ENCODE measurements at places on chromosomes 2 and 18.
A peak's percentile ranks its signal among the peaks of the same experiment; 100 is the strongest.

- no peak for DNase-seq
Measured at GRCh38 chr2:73227086-73227485, 6.0 kb downstream of the PRADC1 start.

DNA sequence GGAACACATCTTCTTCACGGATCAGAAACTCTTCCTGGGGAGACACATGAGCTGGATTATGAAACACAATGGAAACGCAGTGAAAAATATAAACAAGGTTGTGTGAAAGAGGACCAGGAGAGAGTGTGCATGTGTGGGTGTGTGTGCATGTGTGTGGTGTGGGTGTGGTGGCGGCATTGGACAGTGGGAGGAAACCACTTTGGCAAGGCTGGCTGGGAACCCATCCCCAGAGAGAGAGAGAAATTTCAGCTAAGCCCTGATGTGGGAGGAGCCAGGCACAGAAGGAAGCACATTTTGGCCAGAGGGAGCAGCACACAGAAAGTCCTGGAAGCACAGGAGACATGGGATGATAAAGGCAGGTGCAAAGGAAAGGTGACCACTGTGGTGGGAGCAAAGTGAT, 147.6 kb upstream of the COPS8 start:
- no peak for DNase-seq

DNA sequence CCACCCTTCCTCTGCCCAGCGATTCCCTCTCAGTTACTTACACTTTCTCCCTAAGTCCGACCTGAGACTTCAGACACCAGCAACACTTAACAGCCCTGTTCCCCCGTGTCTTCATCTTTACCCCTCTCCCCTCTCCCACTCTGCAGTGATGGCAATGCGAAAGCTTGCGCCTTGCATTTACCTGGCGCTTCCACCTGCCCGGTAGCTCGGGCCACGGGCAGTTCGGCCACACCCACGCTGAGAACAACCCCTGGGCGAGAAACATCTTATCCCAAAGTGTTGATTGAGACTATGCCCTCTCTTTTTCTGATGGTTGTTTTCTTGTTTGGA, 558 bp downstream of the DNAJC10 start:
- no peak for DNase-seq

GRCh38 chr2:41899189-41899588, 148.6 kb upstream of the PKDCC start:
- no peak for DNase-seq

GRCh38 chr2:149884871-149885270, 297.3 kb upstream of the MMADHC start:
- DNase-seq, result no peak

- DNase-seq, result no peak
Measured at GRCh38 chr2:188028739-188029138, 262.9 kb upstream of the GULP1 start.

DNA sequence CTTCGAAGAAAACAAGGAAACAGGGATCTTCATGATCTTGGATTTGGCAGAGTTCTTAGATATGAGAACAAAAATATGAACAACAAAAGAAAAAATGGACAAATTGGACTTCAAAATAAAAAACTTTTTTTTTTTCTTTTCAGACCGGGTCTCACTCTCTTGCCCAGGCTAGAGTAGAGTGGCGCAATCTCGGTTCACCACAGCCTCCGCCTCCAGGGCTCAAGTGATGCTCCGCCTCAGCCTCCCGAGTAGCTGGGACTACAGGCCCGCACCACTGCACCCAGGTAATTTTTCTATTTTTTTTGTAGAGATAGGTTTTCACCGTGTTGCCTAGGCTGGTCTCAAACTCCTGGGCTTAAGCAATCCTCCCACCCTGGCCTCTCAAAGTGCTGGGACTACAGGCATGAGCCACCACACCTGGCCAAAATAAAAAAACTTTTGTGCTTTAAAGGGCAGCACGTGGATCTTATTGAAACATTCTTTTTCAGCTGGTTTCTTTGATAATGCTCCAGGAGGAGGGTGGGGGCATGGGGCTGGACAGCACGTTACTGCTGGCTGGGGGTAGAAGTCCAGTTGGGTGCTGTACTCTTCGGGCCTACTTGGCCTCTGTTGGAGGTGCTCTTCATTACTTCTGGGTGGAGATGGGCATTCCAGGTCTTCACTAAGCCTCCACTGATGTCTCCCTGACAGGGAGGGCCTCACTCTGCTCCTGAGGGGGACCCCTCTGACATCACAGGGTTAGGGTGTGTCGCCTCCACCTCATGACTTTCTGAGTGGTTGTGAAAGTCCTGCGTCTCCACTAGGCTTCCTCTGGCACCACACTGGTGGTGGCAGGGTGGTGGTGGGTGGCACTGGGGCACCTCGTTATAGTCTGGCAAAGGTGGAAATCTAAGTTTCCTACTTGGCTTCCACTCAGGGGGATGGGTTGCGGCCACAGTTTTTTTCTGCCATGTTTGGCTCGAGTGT, 150.5 kb upstream of the XPO1 start:
- no peak for DNase-seq

GRCh38 chr2:21333684-21334083, 209.9 kb downstream of the TDRD15 start:
- DNase-seq, result no peak

- DNase-seq, result peak; percentile 70
Measured at GRCh38 chr18:68623342-68623741, 91.6 kb downstream of the TMX3 start.

- DNase-seq, result no peak
Measured at GRCh38 chr2:212841460-212841859, 302.9 kb upstream of the ERBB4 start.

GRCh38 chr2:161842736-161843433, 218.7 kb downstream of the SLC4A10 start:
- DNase-seq, result no peak

DNA sequence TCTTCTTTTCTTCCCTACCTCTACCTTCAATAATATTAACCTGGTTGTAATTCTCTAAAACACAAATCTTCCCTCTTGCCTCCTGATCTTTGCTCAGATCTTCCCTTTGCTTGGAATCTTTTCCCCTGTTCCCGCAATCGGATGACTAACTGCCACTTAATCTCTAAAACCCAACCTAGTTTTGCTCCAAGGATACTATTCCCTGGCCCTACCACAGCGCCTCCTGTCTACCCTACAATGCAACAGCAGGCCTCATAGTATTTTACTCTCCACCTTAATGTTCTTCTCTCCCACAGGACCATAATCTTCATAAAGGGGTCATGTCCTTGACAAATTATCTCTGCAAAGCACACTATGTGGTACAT, 246.8 kb upstream of the TNP1 start:
- peak; percentile 14 for DNase-seq

DNA sequence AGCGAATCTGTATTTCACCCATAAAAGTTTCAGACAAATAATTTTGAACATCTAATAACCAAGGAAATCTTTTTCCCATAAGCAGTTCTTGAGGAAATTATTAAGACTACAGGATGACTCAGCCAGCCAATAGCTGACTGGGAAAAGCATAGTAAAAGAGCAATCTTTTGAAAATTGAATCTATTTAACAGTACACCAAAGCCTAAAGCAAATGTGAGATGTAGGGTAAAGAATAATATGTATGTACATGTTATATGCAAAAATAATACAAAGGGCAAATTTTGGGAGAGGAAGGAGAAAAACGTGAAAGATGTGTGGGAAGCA, 12.6 kb upstream of the KDSR start:
- DNase-seq, result no peak

DNA sequence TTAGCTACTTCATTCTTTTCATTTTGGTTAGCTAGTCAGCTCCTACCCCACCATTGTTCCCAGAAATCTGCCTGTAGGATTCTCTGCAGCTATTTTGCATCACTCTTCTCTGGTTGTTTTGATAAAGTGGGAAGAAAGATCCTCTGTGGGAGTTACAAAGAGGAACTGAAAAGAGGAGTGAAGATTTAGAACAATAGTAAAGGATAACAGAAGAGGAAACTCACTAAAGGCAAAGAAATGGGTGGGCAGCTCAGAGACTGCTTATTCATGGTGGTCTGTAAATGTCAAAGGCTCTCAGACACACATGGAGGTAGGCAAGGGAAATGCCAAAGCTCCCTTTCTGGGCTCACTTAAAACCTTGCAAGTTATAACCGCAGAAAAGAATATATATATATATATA, 17.2 kb upstream of the CD207 start:
- DNase-seq, result no peak

DNA sequence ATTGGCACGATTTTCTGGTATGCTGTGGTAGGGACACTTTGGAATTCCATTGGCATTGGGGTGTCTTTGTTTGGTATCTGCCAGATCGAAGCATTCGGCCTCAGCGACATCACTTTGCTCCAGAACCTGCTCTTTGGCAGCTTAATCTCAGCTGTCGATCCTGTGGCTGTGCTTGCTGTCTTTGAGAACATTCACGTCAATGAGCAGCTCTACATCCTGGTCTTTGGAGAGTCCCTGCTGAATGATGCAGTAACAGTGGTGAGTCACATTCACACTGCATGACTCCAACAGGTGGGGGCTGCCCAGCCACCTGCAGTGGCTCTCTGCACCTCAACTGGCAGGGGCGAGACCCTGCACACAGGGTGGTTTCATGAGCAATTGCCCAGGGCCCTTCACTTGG, 38.4 kb downstream of the SLC9A2 start:
- DNase-seq, result no peak

- DNase-seq, result peak; percentile 51
Measured at GRCh38 chr18:62437235-62438017, 85.4 kb upstream of the ZCCHC2 start.

DNA sequence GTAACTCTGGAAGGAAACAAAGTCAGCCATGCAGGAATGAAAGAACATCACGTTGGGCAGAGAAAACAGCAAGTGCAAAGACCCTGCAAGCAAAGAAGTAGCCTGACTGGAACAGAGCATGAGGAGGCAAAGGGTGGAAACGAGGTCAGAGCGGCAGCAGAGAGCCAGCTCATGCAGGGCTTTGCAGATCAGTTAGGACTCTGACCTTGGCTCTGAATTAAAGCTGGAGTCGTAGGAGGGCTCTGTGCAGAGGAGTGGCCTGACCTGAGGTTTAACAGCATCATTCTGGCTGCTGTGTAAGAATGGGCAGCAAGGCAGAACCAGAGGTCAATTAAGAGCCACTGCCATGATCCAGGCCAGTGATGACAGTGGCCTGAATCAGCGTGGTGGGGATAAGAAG, 220.7 kb downstream of the PRKCE start:
- DNase-seq, result no peak

- DNase-seq, result no peak
Measured at GRCh38 chr18:11027862-11028261, 121.5 kb downstream of the PIEZO2 start.

DNA sequence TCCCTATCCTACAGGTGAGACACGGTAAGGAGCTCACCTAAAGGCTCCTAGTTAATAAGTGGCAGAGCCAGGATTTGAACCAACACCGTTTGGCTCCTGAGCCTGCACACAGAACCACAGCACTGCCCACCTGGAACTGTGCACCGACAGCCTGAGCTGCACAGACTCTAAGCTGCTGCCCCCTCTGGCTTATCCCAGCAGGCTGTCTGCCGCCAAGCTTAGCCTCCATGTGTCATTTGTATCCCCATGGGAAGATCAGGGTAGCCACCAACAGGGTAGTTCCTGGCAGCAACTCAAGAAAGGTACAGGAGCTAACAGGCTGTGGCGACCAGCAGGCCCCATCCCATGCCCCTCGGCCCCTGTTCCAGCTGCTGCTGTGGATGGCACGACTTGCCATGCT, 135.7 kb downstream of the LRRC30 start:
- no peak for DNase-seq

- no peak for DNase-seq
Measured at GRCh38 chr2:36607947-36608346, 10.0 kb upstream of the FEZ2 start.

DNA sequence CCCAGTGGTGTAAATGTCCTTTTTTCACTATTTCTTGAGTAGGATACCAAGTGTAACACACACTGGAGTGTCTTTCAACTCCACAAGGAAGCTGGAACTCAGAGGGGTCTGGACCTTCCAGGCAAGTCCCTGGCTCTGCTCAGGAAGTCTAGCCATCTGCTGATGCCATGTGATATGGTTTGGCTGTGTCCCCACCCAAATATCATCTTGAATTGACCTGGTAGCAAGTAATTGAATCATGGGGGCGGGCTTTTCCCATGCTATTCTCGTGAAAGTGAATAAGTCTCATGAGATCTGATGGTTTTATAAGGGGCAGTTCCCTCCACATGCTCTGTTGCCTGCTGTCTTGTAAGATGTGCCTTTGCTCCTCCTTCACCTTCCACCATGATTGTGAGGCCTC, 99.4 kb upstream of the CDC42EP3 start:
- no peak for DNase-seq

- no peak for DNase-seq
Measured at GRCh38 chr2:32756074-32756727, 128.4 kb downstream of the TTC27 start.

DNA sequence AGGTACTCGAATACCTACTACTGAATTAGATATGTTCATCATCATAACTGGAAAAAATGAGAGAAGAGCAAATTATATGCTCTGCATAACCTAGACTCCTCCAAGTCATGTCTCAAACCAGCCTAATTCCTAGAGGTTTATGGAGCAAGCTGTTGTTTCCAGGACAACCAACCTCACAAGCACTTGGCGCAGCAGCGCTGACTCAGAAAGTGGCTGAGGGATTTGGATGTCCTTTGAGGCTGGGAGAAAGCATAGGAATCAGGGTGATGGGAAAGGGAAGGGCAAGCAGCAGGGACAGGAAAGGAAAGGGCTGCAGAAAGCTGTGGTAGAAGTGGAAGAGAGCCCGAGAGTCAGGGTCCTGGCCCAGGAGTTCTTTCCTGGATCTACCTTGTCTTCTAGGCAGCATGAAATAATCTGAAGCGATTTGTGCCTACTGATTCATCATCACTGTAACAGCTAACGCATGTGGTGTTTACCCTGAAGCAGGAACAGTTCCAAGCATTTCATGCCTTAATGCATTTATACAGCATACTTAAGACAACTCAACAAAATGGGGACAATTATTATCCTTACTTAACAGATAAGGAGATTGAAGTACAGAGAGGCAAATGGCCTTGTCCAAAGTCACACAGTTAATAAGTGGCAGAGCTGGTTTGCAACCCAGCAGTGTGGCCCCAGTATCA, 3.7 kb downstream of the PLEK start:
- DNase-seq, result peak; percentile 16

GRCh38 chr2:172457536-172457935, 30.1 kb downstream of the ITGA6 start:
- no peak for DNase-seq

DNA sequence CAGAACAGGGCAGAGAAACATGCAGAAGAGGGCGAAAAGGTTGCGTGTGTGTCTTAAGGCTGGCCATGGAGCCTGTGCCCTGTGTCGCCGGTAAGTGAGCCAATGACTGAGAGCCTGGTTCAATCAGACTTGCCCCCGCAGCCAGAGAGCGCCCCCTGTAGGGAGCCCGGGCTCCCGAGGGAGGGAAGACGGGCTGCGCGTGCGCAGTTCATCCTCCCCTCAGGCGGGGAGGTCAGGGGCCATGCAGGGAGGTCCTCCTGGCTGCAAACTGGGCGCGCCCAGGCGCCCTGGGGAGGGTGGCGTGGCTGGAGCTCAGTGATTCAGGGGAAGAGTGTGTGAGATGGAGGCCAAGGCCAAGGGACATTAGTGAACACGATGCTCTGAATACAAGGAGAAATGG, 276.6 kb downstream of the PHLPP1 start:
- no peak for DNase-seq
